Activated CD4-positive, alpha-beta T cell treated with anti-CD3 and anti-CD28 coated beads, Interleukin-2, amount 10 ng/mL, durations not matched to agents 7 days and 5 days (primary cell): ENCODE measurements at places on chromosomes 6 and 20. TPM values are rescaled to one million over a fixed set of nuclear protein-coding genes. Genes with fewer than 3 reads are reported as not detected.

OPRL1 gene
- 1.6 TPM for total RNA-seq

CCN6 gene
- total RNA-seq: not detected

ATRN gene
- total RNA-seq: 7.8 TPM

PSMB9 gene
- 391 TPM for total RNA-seq

UBE2V1 gene
- total RNA-seq: 144 TPM

THEMIS gene
- total RNA-seq: 101 TPM

SNRNP48 gene
- total RNA-seq: 13.5 TPM

SPATA25 gene
- total RNA-seq: 0.84 TPM

DNA sequence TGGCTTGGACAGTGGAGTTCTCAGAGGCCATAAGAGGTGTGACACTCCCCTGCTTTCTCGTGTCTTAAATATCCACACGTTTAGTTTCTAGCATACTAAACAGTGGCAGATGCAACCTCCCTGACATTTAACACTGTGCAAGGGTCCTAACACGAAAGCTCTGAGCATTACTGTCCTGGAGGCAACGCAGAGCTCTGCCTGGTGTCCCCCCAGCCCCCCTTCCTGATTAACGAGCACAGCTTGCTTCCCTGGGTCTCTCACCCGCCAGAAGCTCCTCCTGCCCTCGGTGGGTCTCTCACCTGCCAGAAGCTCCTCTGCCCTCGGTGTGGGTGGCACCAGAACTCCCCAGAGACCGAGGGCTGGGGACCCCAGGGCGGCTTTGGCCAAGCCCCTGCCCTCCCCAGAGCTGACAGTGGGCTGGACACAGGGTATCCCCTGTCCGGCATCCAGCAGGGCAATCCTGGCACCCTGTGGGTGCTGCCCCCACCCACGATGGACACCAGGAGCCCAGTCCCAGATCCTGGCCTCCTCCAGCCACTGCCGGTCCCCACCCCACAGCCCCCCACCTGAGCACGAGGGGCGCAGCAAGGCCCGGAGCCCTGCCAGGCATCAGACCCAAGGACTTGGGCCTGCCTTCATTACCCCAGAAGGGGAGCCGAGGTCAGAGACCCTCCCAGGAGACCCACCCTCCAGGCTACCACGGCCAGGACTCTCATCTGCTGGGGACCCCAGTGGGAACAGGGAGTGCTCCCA is 12.4 kb upstream of the KCNQ2 start:
- no peaks in the 10 kb centered on the region for H3K36me3 ChIP-seq
- no peak overlapping the region for H3K4me3 ChIP-seq
- H3K27me3 ChIP-seq: peaks cover 20% of the 10 kb centered on the region
- H3K27ac ChIP-seq: no peak overlapping the region
- H3K4me1 ChIP-seq: no peaks in the 10 kb centered on the region
- no peak for DNase-seq

DNA sequence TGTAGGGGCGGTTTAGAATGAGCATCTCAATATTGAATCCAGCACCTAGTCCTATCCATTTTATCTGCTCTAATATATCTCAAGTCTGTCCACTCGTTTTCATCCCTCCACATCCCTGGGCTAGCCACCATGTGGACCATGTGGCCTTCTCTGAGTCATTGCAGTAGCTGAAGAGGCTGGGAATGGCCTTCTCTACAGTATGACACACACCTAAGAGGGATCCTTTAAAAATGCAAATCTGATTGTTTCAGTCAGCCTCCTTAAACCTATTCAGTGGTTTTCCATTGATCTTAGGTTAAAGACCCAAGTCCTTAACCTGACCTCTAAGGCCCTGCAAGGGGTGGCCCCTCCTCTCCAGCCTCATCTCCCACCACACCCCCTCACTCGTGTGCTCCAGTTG is 9.4 kb downstream of the RING1 start:
- no peak overlapping the region for H3K4me3 ChIP-seq
- peak overlapping the region; percentile 75 for H3K27ac ChIP-seq
- H3K27me3 ChIP-seq: peaks cover 50% of the 10 kb centered on the region
- H3K4me1 ChIP-seq: peaks cover 11% of the 10 kb centered on the region

DNA sequence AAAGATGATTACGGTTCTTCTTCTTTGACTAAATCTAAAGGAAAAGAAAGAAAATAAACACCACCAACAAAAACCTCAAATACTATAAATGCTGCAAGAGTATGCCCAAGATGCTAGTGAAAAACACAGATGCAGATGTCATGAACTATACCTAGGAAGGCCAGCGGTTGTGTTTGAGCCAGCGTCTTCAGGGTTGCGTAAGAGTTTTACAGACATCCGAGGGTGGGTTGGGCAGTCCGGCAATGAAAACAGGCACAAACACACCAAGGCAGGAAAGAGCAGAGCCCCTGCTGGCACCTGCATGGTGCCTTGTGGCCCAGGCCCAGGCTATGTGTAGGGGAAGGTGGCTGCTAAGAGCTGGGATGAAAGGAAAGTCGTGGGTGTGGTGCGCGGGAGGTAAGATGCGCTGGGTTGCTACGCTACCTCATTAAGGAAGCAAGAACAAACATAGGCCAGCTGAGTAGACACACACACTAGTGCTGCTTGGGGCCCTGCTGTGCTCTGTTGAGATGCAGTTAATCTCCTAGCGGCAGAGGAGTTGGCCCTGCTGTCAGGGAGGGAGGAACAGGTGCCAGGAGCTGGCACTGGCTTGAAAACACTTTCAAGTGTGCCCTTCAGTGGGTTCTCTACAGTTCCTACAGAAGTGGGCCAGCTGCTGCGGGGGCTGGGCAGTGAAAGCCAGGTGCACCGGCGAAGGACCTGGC is 170.2 kb upstream of the PLN start:
- no peak overlapping the region for H3K27ac ChIP-seq
- no peak overlapping the region for H3K4me3 ChIP-seq
- no peak for DNase-seq
- H3K27me3 ChIP-seq: no peaks in the 10 kb centered on the region

GRCh38 chr6:164075981-164076615 is 661.6 kb downstream of the QKI start:
- no peaks in the 10 kb centered on the region for H3K36me3 ChIP-seq
- H3K27ac ChIP-seq: no peak overlapping the region
- no peaks in the 10 kb centered on the region for H3K4me1 ChIP-seq
- DNase-seq: no peak
- no peak overlapping the region for H3K4me3 ChIP-seq

DNA sequence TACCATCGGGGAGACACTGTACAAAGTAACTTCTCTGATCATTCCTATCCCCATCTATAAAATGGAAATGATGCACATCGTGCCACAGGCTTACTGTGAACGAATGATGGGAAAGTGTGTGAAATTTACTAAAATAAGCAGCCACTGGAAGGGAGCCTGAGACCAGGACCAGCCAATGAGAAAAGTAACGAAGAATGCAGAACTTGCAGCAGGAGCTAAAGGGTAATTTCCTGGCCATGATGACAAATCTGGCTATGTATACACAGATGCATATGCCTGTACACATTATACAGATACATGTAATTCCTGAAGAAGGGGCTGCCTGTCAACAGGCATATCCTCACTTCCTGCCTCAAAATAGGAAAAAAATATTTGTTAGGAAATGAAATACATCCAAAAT is 47.4 kb downstream of the GMDS start:
- no peak overlapping the region for H3K27ac ChIP-seq
- no peaks in the 10 kb centered on the region for H3K4me1 ChIP-seq
- peaks cover 2% of the 10 kb centered on the region for H3K36me3 ChIP-seq
- no peaks in the 10 kb centered on the region for H3K27me3 ChIP-seq
- DNase-seq: no peak

DNA sequence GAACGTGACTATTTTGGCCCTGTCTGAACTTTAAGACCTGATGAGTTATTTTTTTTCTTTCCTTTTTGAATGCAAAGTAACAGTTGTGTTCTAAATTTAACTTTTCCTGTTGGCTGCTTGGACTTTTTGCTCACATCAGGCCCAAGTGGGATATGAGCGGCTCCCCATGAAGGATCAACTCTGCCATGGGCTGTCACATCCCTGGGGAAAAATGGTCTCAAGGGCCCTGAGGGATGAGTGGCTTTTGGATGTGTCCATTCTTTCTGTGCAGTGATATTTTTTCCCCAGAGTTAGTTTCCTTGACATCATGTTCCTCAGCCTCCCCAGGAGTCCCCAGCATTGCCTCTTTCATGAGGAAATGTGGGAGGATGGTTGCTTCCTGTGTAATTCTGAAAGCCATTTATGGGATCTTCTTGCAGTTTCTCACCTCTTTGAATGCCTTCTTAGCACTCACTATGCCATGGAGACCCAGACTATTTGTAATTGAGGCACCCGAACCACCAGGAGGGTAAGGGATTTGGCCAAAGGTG is 92.5 kb downstream of the SLC24A3 start:
- no peaks in the 10 kb centered on the region for H3K36me3 ChIP-seq
- H3K27ac ChIP-seq: no peak overlapping the region
- no peak overlapping the region for H3K4me3 ChIP-seq
- DNase-seq: no peak

- peaks cover 4% of the 10 kb centered on the region for H3K36me3 ChIP-seq
- DNase-seq: no peak
- H3K27me3 ChIP-seq: no peaks in the 10 kb centered on the region
Measured at GRCh38 chr6:2911171-2911570, 8.1 kb upstream of the SERPINB9 start.

GRCh38 chr20:31872406-31872805 is 2.0 kb downstream of the TTLL9 start:
- no peak overlapping the region for H3K4me3 ChIP-seq
- no peak overlapping the region for H3K27ac ChIP-seq
- peaks cover 11% of the 10 kb centered on the region for H3K4me1 ChIP-seq
- peaks cover 67% of the 10 kb centered on the region for H3K27me3 ChIP-seq

- no peaks in the 10 kb centered on the region for H3K36me3 ChIP-seq
- no peaks in the 10 kb centered on the region for H3K4me1 ChIP-seq
- H3K27ac ChIP-seq: no peak overlapping the region
- H3K4me3 ChIP-seq: no peak overlapping the region
- DNase-seq: no peak
Measured at GRCh38 chr6:95364016-95364604, 213.2 kb upstream of the MANEA start.

- no peaks in the 10 kb centered on the region for H3K4me1 ChIP-seq
- no peak overlapping the region for H3K4me3 ChIP-seq
- DNase-seq: no peak
- H3K36me3 ChIP-seq: no peaks in the 10 kb centered on the region
- no peak overlapping the region for H3K27ac ChIP-seq
Measured at GRCh38 chr6:56551409-56552120, 91.1 kb downstream of the DST start.

DNA sequence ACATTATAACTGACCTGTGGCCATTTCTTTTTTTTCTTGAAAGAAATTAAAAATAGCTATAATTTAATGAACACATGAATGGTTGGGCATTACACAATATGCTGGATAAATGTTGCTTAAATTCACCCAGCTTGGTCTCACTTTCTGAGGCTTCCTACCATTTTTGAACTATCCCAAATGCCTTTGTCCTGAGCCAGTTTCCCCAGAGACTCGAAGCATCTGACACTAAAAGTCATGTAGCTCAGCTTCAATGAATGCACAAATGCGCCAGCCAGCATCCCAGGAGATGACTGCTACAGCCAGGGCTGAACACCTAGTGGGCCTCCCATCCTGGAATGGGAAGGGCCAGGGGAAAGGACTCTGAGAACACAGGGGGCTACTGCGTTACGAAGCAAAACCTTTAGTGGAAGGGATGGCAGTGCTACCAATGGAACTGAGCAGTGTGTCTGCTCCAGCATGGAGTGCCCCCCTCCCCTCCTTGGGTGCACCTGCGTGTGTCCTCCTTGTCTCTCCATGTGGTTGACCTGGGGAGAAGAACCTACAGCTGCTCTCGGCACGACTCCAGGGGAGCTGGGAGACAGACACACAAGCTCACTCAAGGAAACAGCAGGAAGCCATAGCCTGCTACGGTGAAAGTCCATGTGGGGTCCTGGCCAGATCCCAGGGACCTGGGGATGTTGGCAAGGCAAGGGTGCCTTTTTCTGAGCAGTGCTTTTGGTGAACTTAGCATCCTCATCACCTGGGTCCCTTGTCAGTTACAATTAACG is 60.9 kb downstream of the IRF4 start:
- no peak overlapping the region for H3K27ac ChIP-seq
- DNase-seq: no peak
- no peak overlapping the region for H3K4me3 ChIP-seq
- peaks cover 13% of the 10 kb centered on the region for H3K36me3 ChIP-seq
- no peaks in the 10 kb centered on the region for H3K27me3 ChIP-seq

GRCh38 chr20:2616634-2617033 is 35.8 kb upstream of the NOP56 start:
- no peaks in the 10 kb centered on the region for H3K4me1 ChIP-seq
- DNase-seq: no peak
- H3K27ac ChIP-seq: no peak overlapping the region
- H3K36me3 ChIP-seq: no peaks in the 10 kb centered on the region

- DNase-seq: no peak
- H3K4me1 ChIP-seq: no peaks in the 10 kb centered on the region
- H3K27ac ChIP-seq: no peak overlapping the region
- H3K27me3 ChIP-seq: no peaks in the 10 kb centered on the region
- H3K36me3 ChIP-seq: no peaks in the 10 kb centered on the region
- no peak overlapping the region for H3K4me3 ChIP-seq
Measured at GRCh38 chr6:55773620-55774216, 101.7 kb downstream of the BMP5 start.

DNA sequence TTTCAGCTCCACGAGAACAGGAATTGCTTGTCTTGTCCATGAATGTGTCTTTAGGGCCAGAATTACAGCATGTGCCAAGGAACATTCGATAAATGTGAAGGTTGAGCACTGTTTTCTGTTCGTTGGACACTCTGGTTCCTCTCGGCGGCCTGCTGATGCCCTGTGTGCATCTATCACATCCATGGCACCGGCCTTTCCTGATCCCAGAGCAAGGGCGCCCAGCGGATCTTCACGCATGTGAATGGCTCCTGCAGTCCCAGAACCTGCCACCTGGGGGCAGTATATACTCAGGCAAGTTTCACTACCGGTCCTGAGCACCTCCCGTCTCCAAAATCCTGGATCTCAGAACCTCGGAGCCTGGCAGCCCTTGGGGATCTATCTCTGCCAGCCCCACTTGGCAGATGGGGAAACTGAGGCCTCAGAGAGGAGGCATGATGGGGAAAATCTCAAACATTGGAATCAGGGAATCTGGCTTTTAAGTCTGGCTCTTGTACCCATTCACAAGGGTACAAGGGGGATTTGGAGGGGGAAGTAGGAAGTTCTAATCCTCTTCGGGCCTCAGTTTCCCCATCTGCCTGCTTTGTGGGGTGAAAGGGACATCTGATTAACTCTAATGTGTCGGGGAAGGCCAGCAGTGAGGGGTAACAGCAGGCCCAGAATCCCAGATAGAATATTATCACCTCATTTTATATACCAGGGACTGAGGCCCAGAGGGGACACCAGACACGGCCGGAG is 4.3 kb upstream of the CEBPB start:
- H3K27me3 ChIP-seq: peaks cover 23% of the 10 kb centered on the region
- peak; percentile 91 for DNase-seq
- no peaks in the 10 kb centered on the region for H3K36me3 ChIP-seq
- no peak overlapping the region for H3K4me3 ChIP-seq

- DNase-seq: no peak
- H3K36me3 ChIP-seq: no peaks in the 10 kb centered on the region
- H3K4me1 ChIP-seq: no peaks in the 10 kb centered on the region
Measured at GRCh38 chr6:1240766-1241318, 71.1 kb upstream of the FOXQ1 start.
